Suprapubic skin (tissue), 4 donors: ENCODE measurements at places on chromosomes 6 and 20.

DNA sequence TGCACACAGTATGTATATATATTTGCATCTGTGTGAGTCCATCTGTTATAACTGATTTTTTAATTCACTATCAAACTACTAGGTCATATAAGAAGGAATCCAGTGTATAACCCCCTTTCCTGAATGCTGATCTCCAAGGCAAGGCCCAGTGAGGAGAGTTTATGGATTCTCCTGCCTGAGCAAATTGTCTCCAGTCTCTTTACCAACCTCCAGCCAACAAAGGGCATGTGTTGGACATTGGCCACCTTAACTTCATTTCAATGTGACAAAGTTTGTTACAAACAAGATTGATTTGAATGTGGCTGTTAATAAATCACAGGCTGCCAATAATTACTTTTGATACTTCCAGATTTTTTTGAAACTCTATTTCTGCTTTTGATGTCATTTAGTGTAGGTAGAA, 191.6 kb downstream of the HAO1 start:
- no peak for DNase-seq

DNA sequence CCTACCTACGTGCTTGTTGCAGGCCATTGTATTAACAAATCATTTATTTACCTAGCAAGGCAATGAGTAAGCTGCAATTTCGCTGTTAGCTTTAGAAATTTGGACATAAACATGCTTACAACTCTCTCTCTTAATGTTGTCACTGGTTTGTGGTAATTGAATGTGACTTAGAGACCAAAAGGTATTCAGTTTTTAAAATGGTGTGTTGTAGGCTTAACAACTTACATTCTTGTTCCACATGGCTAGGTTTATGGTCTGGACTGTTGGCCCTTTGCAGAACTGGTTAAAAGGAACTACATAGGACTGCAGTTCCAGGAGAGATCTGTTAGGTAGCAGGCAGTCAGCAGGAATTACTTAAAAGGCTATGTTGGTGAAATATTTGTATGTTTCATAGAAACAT, 10.3 kb upstream of the CTAGE9 start:
- DNase-seq, result no peak

DNA sequence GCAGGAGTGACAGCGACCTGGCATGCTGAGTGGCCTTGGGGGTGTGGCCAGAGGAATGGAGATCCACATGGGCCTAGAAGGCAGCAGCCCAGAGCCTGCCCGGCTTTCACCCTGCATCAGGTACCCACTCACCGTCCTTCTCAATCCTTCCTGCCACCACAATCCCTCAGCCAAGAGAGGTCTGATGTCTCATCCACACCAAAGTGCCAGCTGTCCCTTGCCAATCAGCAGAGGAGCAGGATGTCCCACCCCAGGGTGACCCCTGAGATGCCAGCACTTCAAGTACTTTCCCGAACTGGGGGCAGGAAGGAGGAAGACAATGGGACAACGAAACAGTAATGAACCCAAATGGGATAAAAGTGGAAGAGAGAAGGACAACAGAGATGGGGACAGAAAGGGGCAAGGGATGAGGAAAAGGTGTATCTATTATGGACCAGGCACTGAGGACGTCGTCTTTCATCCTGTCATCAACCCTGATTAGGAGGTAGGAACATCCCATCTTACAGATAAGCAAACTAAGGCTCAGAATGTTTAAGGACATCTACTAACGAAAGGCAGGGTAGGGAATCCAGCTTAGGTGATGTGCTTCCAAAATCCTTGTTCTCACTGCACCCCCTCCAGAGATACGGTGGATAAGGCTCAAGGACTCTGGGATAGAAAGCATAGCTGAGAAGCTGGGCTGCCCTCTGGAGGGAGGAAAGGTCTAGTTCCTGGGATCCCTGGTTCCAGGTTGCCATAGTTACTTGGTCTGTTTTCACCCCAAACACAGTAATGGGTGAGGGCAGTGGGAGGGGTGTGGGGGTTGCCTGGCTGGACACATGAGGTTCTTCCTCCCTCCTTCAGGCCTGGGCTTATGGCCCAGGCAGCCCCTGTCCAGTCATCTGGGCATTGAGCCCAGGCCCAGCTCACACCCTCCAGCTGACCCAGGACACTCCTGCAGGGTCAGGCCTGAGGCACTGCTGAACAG, 4.5 kb upstream of the TNXB start:
- peak; percentile 89 for DNase-seq

DNA sequence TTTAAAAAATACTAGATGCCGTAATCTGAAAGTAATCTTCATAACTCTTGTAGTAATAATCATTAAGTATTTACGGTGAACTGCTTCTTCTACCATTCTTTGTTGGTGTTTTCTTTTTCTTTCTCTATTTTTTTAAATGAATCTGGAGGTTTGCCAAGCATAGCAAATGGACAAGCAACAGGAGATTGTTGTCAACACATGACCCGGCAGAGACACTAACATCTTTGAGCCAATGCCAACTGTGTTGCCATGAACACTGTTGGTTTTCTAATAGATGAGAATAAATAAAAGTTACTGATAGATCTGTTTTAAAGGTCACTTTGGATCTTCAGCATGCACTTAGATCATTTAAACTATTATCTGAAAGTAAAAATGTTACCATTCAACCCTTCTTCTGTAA, 523.6 kb upstream of the EYS start:
- DNase-seq, result no peak

DNA sequence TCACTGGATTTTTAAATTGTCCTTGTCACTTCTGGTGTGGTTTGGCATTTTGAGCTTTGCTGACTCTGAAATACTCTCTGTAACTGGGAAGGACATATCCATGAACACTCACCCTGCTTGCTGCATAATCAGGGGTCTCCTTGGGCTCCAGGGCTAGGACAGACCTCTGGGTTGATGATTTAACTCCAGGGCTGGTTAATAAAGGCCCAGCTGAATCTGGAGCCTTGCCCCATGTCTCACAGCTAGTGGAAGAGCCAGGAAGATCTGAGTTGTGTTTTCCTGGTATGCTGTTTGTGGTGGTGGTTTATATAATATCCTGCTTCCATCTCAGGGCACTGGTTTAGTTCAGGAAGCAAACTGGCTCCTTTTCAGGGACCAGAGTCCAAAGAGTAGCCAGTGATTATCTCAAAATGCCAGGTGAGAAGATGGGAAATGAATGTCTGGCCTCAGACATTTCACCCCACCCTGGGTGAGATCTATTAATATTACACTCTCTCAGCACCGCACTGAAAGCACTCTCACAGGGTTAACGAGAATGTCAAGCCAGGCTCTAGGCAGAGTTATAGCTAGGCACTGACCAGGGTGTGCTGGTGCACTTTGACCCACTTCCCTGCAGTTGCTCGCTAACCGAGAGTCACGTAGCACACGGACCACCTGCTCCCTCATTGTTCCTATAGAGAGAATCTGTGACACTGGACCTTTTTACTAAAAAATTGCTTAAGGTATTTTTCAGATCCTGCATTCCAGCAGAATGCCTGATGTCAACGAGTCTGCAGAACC, 90.1 kb upstream of the SLC22A16 start:
- no peak for DNase-seq

DNA sequence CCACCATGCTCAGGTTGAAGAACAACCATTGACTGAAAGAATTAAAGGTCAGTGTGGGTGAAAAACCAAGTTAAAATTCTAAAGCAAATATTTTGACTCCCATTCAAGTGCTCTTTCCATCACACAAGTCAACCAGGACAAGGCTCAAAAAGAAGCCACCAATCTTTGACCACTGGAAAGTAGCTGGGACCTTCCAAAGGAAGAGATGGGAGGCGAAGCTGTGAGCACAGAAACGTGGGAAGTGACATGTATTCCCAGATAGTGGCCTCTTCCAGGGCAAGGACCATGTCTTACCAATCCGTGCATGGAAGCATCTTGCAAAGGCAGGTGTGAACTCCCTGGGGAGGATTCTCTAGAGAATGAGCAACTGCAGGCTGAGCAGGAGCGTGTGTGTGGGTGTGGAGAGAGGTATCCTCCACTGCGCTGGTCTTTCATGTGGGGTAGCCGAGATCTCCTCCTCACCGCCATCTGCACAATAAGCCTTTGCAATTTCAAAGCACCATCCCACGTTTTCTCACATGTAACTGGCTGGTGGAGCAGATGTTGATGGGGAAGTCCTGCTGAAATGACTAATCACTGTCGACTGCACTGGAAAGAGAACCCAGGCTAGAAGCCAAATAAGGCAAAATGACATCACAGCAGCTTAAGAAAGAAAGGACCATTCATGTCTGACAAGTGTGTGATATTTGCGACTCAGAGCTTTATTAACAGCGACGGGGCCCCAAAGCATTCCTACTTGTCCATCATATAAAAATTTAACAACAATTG, 189.4 kb upstream of the RREB1 start:
- no peak for DNase-seq

- no peak for DNase-seq
These were observed 12.9 kb downstream of the ANKS1A start for GRCh38 chr6:34901930-34902329.

- DNase-seq, result no peak
These were observed 44.5 kb downstream of the TIAM2 start for GRCh38 chr6:155039618-155040017.

DNA sequence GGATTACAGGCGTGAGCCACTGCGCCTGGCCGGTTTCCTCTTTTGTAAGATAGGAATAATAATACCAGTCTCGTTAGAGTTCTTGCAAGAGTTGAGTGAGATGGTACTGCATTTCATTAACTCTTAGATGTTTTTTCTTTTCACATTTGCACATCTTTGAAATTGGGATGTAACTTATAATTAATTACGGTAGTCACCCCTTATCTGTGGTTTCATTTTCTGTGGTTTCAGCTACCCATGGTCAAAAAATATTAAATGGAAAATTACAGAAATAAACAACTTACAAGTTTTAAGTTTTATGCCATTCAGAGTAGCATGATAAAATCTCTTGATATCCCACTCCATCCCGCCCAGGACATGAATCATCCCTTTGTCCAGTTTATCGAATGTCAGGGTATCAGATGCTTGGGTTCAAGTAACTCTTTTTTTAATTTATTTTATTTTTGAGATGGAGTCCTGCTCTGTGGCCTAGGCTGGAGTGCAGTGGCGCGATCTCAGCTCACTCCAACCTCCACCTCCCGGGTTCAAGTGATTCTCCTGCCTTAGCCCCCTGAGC, 15.4 kb downstream of the PTK7 start:
- no peak for DNase-seq
